ENCODE measurements at places on chromosomes 3 and 15.
A peak's percentile ranks its signal among the peaks of the same experiment; 100 is the strongest.

- peak; percentile 52 for DNase-seq
Measured at GRCh38 chr3:33441225-33441976, 1.2 kb upstream of the UBP1 start.

GRCh38 chr3:27224197-27224596 lies 145.0 kb downstream of the NEK10 start:
- no peak for DNase-seq

GRCh38 chr15:37084602-37085001 lies 15.7 kb downstream of the MEIS2 start:
- no peak for DNase-seq

- DNase-seq = no peak
Measured at GRCh38 chr3:42662813-42663535, 9.5 kb downstream of the ZBTB47 start.

All from glutamatergic neuron (in vitro differentiated cells).